Activated CD4-positive, alpha-beta T cell treated with anti-CD3 and anti-CD28 coated beads, Interleukin-2, amount 10 ng/mL, durations not matched to agents 7 days and 5 days (primary cell): ENCODE measurements at places on chromosomes 3 and 15.

GRCh38 chr15:62549345-62549970, 384.4 kb upstream of the C2CD4B start:
- no peak overlapping the region for H3K4me3 ChIP-seq
- H3K4me1 ChIP-seq, result peaks cover 2% of the 10 kb centered on the region
- peaks cover 5% of the 10 kb centered on the region for H3K27me3 ChIP-seq
- no peak overlapping the region for H3K27ac ChIP-seq
- no peaks in the 10 kb centered on the region for H3K36me3 ChIP-seq

- H3K4me3 ChIP-seq, result no peak overlapping the region
- no peak for DNase-seq
- peaks cover 5% of the 10 kb centered on the region for H3K27me3 ChIP-seq
- no peak overlapping the region for H3K27ac ChIP-seq
These were observed 61.7 kb downstream of the B3GALNT1 start for GRCh38 chr3:161043336-161044035.

DNA sequence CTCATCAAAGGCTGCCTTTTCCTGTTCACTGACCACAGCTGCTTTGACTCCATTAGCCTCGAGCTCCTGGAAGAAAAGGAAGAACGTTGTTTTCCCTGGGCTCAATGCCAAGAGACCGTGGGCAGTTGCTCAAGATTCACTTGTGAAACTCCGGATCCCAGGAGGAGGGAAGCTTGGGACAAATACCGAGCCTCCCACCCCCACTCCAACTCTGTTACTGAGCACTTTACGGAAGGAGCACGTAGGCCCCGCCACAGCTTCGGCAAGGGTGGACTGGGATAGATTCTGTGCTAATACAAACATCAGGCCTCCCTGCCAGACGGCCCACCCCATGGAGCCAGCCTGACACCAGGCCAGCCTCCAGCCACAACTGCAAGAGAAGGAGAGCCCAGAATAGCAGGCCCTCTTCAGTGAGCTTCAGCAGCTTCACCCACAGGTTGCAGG, 10.8 kb upstream of the FANCD2 start:
- peaks cover 7% of the 10 kb centered on the region for H3K36me3 ChIP-seq
- H3K4me3 ChIP-seq, result no peak overlapping the region
- H3K27me3 ChIP-seq, result peaks cover under 1% of the 10 kb centered on the region
- DNase-seq, result no peak
- H3K4me1 ChIP-seq, result peaks cover 9% of the 10 kb centered on the region

DNA sequence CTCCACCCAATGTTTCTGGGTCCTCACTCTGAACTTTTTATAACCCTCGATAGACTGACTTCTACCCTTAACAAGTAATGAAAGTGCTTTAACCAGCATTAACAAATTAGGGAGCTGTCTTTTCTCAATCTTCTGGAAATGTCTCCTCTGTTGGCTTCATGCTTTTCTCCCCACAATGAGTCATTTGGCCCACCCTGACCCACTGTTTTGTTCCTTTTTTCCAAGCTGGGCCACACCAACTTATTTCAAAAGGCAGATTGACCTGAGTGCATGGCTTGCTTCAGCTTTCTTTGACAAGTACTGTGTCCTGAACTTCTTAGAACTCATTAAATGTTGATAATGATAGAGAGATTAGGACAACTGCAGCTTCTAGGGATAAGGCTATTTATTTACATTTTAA, 199.6 kb upstream of the SEMA6D start:
- no peaks in the 10 kb centered on the region for H3K27me3 ChIP-seq
- H3K36me3 ChIP-seq, result no peaks in the 10 kb centered on the region
- H3K27ac ChIP-seq, result no peak overlapping the region

GRCh38 chr3:126303272-126303671, 53.9 kb downstream of the KLF15 start:
- H3K4me1 ChIP-seq, result no peaks in the 10 kb centered on the region
- DNase-seq, result no peak
- no peak overlapping the region for H3K27ac ChIP-seq
- H3K4me3 ChIP-seq, result no peak overlapping the region
- H3K27me3 ChIP-seq, result peaks cover 6% of the 10 kb centered on the region

- no peak for DNase-seq
- H3K36me3 ChIP-seq, result no peaks in the 10 kb centered on the region
- no peak overlapping the region for H3K4me3 ChIP-seq
These were observed 163.2 kb downstream of the WNT7A start for GRCh38 chr3:13716540-13717221.

DNA sequence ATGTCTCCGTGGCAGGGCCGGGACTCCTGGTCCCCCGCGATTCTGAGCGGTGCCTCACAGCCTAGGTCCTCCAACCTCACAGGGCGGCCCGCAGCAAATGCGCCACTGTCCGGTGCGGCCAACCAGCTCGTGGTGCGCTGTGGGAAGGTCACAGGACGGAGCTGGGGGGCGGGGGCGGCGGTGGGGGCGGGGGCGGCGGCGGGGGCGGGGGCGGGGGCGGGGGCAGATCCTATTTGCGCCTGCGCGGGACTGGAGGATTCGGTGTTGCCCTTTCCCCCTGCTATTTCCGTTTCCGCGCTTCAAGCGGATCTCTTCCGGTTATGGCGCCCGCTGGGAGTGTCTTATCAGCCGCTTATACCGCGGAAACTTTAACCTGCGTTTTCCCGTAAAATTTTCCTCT, 106.7 kb upstream of the SNRPN start:
- no peaks in the 10 kb centered on the region for H3K36me3 ChIP-seq
- no peak for DNase-seq

- no peak overlapping the region for H3K27ac ChIP-seq
- no peak for DNase-seq
- H3K36me3 ChIP-seq, result no peaks in the 10 kb centered on the region
- H3K4me3 ChIP-seq, result no peak overlapping the region
These were observed 32.7 kb downstream of the EBLN2 start for GRCh38 chr3:73094129-73094528.

DNA sequence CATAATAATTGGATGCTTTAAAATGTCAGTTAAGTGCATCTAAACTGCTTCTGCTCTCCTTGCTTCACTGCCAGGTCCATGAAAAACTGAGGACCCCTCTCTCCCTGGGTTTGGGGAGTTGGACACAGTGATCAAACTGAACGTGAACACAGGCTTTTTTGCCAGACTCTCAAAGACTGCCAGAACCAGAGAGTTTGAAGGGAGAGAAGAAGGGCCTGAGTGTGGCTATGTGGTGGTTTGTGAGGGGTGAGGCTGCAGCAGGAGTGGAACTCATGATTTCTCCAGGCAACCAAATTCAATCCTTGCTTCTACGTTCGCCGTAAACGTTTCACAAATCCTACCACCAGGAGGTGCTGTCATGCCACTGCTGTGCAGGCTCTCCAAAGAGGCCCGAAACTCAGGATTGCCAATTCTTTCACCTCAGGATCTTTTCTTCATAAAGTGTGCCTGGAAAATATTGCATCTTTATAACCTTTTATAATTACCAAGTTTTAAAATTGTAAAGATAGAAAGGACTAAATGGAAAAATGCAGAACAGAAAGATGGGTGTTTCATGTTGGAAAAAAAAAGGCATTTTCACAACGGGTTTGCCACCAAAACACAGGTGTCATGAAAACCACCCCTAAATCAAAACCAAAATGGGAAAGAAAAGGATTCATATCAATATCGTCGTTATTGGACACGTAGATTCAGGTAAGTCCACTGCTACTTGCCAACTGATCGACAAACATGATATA, 19.7 kb downstream of the TM4SF4 start:
- H3K4me1 ChIP-seq, result no peaks in the 10 kb centered on the region
- H3K36me3 ChIP-seq, result no peaks in the 10 kb centered on the region
- H3K27me3 ChIP-seq, result peaks cover 25% of the 10 kb centered on the region
- H3K4me3 ChIP-seq, result no peak overlapping the region

GRCh38 chr3:150096700-150097587, 126.2 kb upstream of the PFN2 start:
- H3K36me3 ChIP-seq, result no peaks in the 10 kb centered on the region
- peaks cover 5% of the 10 kb centered on the region for H3K27me3 ChIP-seq
- H3K27ac ChIP-seq, result no peak overlapping the region

DNA sequence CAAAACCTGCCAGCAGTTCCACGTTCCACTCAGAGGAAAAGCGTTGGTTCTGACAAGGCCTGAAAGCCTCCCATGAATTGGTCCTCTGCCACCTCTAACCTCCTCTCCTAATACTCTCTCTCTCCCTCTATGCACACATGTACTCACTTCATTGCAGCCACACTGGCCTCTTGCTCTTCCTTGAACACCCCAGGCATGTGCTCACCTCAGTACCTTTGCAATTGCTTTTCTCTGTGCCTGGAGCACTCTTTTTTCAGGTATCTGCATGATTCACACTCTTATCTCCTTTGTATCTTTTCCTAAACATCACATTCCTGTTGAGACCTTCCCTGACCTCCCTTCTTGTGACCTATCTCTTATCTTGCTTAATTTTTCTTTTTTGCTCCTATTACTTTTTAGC, 178.2 kb upstream of the FEZF2 start:
- DNase-seq, result no peak
- H3K27ac ChIP-seq, result no peak overlapping the region
- H3K27me3 ChIP-seq, result peaks cover 3% of the 10 kb centered on the region
- H3K4me3 ChIP-seq, result no peak overlapping the region
- no peaks in the 10 kb centered on the region for H3K36me3 ChIP-seq

DNA sequence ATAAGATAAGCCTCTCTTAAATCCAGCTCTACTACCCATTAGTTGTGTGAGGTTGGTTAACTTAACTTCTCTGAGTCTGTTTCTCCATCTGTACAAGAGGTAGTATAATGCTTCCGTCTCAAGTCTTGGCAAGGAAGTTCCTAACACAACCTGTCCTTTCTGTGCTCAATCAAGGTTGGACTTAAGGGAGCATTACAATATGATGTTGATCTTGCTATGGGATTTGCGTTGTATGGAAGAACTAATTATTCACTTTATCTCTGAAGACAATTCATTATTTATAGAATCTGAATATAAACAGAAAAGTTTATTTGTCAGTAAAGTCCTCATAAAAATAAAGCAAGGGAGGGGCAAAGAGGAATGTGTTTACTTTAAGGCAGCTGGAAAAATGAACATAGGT, 18.9 kb upstream of the SPTSSB start:
- peaks cover 2% of the 10 kb centered on the region for H3K36me3 ChIP-seq
- DNase-seq, result no peak
- peaks cover 56% of the 10 kb centered on the region for H3K27me3 ChIP-seq

- no peak overlapping the region for H3K4me3 ChIP-seq
- H3K27me3 ChIP-seq, result no peaks in the 10 kb centered on the region
- no peak for DNase-seq
- no peak overlapping the region for H3K27ac ChIP-seq
- H3K4me1 ChIP-seq, result peaks cover 35% of the 10 kb centered on the region
These were observed 79.9 kb downstream of the MBNL1 start for GRCh38 chr3:152348436-152349177.

- no peak overlapping the region for H3K27ac ChIP-seq
- H3K4me1 ChIP-seq, result peaks cover 31% of the 10 kb centered on the region
- peaks cover 31% of the 10 kb centered on the region for H3K36me3 ChIP-seq
- DNase-seq, result no peak
These were observed 316.5 kb upstream of the ICE2 start for GRCh38 chr15:60795471-60795870.

GRCh38 chr3:71710906-71711494, 14.2 kb downstream of the EIF4E3 start:
- peaks cover 79% of the 10 kb centered on the region for H3K4me1 ChIP-seq
- H3K27ac ChIP-seq, result peak overlapping the region; percentile 66
- H3K36me3 ChIP-seq, result peaks cover 41% of the 10 kb centered on the region
- H3K27me3 ChIP-seq, result no peaks in the 10 kb centered on the region

DNA sequence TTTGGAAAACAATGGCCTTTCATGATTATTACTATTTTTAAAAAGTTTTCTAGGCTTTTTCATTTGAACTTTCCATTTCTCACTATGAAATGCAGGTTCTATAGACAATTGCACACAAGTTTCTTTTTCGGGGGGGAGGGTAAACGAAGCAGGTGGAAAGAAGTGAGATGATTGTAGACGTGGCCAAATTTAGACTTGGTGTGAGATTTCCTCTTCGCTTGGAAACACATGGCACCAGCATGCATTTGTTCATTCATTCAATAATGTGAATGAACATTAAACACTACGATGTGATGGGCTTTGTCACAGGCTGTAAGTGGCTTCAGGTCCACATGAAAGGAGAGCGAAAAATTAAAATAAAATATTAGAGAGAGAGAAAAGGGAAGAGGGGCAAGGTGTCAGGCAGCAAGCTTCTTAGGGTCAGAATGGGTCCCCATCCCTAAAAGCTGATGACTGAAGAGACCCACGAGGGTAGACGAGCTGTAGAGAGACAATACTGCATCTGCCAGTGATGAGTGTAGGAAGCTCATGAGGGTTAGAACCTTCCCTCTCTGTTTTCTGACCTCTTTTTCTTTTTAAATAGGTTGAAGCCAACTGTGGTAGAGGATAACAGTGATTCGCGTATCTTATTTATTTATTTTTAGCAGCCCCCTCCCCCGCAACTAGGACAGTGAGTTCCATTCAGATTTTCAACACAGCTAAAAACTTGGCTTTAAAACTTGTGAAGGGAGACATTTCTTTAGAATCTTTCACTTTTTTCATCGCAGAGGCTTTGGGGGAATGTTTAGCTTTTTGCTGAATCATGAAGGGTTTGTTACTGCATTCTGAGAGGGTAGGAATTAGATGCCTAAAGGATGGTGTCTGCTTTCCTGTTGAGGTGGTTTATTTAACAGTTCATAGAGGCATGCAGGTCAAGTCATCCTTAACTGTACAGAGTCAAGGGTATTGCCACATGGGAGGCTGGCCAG, 36.2 kb downstream of the GAP43 start:
- peaks cover 35% of the 10 kb centered on the region for H3K4me1 ChIP-seq
- H3K4me3 ChIP-seq, result peak overlapping the region; percentile 47
- no peaks in the 10 kb centered on the region for H3K36me3 ChIP-seq
- DNase-seq, result no peak

GRCh38 chr3:44892689-44893088, 18.3 kb downstream of the TGM4 start:
- no peak for DNase-seq
- no peaks in the 10 kb centered on the region for H3K36me3 ChIP-seq
- H3K27me3 ChIP-seq, result no peaks in the 10 kb centered on the region
- H3K4me1 ChIP-seq, result no peaks in the 10 kb centered on the region
- no peak overlapping the region for H3K4me3 ChIP-seq
